ENCODE measurements at places on chromosomes 7 and 10.

DNA sequence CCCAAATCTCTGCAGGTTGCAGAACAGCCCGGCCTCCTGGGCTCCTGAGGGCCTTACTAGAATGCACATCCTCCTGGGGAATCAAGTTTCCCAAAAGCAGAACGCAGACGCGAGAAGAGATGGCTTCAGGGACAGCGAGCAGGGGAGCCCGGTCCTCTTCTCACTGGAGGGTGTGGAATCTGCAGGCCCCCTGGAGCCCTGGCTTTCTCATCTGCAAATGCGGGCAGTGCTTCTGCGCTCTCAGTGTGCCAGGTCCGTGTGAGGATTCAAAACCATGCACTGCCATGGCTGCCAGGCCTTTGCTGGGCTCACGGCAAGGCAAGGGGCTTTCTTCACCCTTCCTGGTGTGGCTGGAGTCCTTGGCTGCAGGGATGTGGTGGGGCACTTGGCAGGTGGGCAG, 330.9 kb upstream of the MKI67 start:
- DNase-seq, result no peak

GRCh38 chr10:17616403-17617030, 657 bp downstream of the HACD1 start:
- DNase-seq, result peak; percentile 20

- no peak for DNase-seq
Observed at GRCh38 chr10:77832238-77832637, 94.3 kb downstream of the DLG5 start.

GRCh38 chr7:125670926-125671572, 741.4 kb upstream of the POT1 start:
- DNase-seq, result no peak

DNA sequence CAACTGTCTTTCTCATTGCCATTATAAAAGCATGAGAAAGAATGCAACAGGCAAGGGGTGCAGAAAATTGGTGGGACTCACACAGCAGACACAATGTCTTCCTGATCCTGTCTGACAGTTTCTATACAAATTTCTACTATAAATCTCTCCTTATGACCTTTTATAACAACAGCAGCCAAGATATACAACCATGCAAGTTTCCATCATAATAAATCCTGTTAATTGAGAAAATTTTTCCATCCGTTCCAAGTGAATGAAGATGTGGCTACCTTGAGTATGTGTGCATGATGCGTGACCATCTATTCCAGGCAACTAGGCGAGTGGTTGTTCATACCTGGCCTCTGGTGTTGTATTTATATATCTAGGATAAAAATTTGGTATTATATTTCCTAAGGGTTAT, 216.7 kb downstream of the BBS9 start:
- DNase-seq, result no peak

GRCh38 chr10:71432956-71433767, 36.4 kb downstream of the CDH23 start:
- DNase-seq, result no peak

GRCh38 chr7:55081472-55082227, 62.8 kb downstream of the EGFR start:
- no peak for DNase-seq

DNA sequence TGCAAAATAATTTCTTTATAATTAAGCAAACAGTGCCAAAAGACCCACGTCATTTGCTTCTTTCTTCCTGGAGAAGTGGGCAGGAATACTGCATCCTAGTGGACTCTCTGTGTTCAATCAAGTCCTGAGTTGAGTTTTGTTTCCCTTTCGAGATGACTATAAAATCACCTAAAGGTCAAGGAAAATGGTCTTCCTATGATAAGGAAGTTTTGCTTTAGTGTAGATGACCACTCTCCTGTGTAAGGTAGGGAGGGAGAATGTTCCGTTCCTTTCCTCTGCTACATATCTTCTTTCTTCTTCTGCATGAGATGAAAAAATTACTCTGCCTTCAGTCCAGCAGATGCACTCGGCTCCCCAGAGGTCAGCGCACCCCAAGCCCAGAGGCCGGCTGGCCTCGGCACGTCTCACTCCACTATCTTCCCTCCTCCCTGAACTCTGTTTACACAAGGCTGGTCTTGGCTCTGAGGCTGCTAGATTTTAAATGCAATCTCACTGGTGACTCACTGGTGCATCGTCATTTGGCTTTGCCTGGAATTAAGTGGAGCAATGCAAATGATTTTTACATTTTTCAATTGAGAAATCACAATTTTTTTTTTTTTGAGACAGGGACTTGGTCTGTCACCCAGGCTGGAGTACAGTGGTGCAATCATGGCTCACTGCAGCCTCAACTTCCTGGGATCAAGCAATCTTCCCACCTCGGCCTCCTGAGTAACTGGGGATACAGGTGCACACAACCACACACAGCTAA, 18.6 kb upstream of the VDAC2 start:
- no peak for DNase-seq

DNA sequence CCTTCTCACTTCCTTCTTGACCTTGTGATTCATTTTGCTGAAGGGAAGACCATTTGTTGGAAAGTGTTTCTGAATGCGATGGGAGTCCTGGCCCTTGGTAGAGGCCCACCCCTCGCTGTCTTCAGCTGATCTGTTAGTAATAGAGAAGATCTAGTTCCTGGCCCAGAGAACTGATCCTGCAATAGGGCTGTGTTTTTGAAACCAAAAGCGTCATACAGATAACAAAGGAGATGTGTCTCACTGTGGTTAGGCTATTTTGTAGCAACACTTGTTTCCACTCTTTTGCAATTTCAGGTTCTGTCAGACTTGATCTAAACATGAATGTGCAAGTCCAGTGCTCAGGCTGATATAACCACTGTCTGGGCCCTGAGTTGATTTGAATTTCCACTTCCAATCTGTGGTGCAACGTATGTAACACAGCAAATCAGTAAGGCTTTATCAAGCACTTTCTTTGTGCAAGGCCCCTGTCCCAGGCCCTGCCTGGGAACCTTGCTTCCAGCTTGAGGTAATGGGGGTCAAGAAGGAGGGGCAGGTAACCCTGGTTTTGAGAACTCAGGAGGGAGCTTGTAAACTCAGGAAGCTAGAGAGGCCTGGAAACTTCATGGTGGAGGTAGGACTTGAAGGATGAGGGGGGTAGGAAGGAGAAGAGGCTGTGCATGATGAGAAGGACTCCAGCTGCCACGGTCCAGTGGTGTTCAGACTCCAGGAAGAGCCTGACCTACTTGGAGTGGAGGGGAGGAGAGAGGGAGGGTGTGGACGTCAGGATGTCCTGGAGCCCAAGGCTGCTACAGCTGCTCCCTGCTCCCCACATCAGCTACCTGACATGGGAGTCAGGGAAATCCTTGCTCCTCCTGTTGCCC, 42.2 kb upstream of the SRGN start:
- DNase-seq, result no peak

GRCh38 chr7:2004841-2005725, 227.7 kb downstream of the MAD1L1 start:
- DNase-seq, result no peak

DNA sequence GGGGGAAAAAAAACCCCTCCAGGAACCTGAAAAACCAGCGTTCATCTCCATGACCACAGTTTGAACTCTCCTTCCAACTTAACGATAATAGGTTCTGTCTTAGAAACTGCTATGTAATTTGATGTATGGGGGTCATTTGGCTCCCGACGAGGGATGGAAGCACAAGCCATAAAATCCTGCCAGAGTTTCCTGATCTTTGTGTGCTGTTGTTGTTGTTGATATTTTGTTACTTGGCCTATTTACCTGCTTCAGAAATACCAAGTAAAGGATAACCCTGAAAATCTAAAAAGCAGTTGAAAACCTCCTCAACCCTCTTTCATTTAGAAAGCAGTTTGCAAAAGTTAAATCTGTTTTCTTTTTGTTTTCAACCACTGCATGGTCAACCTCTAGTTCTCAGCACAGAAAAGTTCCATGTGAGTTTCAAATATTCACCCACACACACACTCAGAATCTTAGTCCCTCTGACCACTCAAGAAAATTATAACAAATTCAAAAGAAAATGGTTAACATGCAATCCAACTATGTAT, 9.3 kb upstream of the HOXA2 start:
- no peak for DNase-seq

GRCh38 chr10:122876467-122876855, 2.9 kb downstream of the FAM24B start:
- DNase-seq, result no peak

DNA sequence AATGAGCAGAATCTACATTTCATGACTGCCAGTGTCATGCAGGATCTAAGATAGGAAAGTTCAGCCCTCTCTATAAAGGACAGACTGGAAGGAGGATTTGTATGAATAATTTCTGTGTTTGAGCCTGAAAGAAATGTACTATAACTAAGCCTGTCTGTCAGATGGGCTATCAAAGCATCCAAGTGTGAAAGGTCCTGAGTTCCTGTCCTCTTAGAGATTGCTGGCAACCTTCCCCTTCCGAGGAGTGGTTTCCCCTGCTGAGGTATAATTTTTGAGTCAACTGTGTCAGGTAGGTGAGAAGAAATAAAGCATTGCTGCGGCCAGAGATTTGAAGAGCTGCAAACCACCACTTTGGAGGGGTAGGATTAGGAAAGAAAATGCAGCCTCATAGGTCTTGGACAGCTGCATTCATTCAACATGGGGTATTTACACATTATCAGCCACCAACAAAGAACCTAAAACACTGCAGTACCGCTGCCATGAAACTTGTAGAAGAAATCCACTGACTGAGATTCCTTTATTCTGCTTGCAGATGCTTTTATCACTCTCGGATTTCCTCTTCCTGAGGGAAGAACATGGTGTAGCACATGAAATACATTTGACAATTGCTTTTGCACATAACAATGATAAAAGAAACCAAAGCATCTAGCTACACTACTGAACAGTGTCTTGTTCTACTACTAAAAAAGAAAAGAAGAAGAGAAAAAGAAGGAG, 189.1 kb downstream of the DGKI start:
- no peak for DNase-seq

GRCh38 chr7:147990942-147991341, 599.6 kb upstream of the C7orf33 start:
- DNase-seq, result no peak

- no peak for DNase-seq
Observed at GRCh38 chr10:117365612-117366011, 9.6 kb downstream of the PDZD8 start.

GRCh38 chr10:97065686-97066660, 119.8 kb downstream of the SLIT1 start:
- DNase-seq, result no peak

GRCh38 chr7:49692516-49692915, 80.9 kb upstream of the VWC2 start:
- no peak for DNase-seq

GRCh38 chr7:116902867-116903266, 40.5 kb downstream of the CAPZA2 start:
- DNase-seq, result no peak

DNA sequence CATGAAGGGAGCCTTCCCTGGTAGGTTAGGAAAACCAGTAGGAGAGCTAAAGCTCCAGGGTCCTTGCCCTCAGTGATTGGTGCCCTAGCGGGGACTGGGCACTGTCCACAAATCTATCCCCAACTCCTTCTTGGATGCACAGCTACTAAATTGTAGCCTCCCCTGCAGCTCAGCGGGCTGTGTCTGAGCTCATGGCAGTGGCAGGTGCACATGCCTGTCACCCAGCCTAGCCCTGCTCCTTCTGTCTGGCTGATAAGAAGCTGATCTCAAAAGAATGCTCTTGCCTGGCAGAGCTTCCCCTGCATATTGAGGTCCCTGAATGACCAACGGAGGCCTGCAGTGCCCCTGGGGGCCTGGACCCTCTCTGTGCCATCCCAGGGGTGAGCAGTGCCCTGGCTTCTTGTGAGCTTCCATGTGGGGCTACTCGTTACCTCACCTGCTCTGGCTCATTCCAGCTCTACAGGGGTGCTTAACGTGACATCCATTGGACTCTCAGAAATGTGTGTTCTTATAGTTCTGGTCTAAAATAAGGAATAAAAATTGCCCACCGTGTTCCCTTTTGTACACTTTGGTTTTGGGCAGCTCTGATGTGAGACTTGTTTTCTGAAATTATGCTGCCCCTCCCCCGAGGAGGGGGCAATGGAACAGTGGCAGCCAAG, 59.8 kb upstream of the ANTXRL start:
- no peak for DNase-seq

DNA sequence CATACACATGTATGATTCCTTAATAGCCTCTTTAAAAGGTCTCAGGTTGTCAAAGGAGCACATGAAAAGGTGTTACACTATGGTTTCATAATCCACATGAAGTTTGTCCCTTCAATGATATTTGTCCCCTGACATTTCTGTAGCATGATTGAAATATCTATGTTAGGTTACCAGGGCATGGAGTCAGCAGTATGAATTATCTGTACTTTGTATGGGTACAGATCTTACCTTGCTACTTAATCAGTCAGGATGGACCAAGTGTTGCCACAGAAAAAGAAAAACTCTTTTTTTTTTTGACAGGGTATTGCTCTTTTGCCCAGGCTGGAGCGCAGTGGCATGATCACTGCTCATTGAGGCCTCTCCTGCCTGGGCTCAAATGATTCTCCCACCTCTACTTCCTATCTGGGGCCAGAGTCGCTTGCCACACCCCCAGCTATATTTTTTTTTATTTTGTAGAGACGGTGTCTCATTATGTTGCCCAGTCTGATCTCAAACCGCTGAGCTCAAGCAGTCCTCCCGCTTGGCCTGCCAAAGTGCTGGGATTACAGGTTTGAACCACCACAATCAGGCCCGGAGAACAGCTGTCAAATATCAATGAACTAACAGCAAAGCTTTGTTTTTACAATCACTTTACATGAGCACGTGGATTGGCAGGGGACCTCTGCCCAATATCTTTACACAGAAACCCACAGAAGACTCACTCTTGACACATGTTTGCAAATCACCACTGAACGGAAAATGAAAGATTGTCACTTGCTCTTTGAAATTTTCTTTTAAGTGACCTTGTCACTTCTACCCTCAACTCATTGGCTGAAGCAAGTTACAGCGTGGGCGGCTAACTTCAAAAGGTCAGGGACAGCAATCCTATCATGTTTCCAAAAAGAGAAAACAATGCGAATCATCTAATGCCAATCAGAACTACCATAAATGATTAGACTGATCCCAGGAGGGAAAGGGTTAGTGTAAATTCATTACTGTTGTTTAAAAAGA, 140.2 kb downstream of the PRKG1 start:
- DNase-seq, result no peak

DNA sequence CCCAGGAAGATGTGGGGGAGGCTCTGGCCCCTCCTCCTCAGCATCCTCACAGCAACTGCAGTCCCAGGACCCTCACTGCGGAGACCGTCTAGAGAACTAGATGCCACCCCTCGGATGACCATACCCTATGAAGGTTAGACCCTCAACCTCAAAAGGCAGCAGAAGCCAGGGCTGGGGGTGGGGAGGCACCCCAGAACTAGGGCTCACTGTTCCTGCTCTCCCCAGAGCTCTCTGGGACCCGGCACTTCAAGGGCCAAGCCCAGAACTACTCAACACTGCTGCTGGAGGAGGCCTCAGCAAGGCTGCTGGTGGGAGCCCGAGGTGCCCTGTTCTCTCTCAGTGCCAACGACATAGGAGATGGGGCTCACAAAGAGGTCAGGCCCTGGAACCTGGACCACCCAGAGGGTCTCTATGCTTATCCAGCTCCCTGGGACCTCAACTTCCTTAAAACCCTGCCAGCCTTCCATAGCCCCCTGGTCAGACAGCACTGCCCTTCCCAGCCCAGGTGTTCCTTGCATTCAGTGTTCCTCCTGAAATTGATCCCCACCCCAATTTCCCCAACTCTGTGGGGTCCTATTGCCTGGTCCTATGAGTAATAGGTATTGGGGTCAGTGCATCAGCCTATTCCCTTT, 3.7 kb downstream of the SEMA4G start:
- no peak for DNase-seq

GRCh38 chr10:64682043-64682442, 1160.8 kb downstream of the REEP3 start:
- DNase-seq, result no peak
